Smooth muscle cell of the umbilical artery (primary cell): ENCODE measurements at places on chromosomes 6 and 20. TPM values are rescaled to one million over a fixed set of nuclear protein-coding genes. Genes with fewer than 3 reads are reported as not detected.

MCUR1 gene
- total RNA-seq = 8.0 and 9.6 TPM in 2 replicates

AGPAT4 gene
- total RNA-seq = 6.4 and 19.3 TPM in 2 replicates

CASS4 gene
- total RNA-seq = under 0.01 and 0.14 TPM in 2 replicates

HLA-DOB gene
- total RNA-seq = 0.18 TPM in 1 of 2 replicates, not detected in the other

SUMO4 gene
- 2.1 and 3.2 TPM in 2 replicates for total RNA-seq

CRISP2 gene
- not detected in 2 replicates for total RNA-seq

C6orf52 gene
- 0.30 TPM in 1 of 2 replicates, not detected in the other for total RNA-seq

ADAM33 gene
- 16.4 and 18.7 TPM in 2 replicates for total RNA-seq

TNXB gene
- total RNA-seq = 0.89 and 1.7 TPM in 2 replicates

ENPP5 gene
- under 0.01 TPM in 1 of 2 replicates, not detected in the other for total RNA-seq

NXT1 gene
- 20.1 and 20.2 TPM in 2 replicates for total RNA-seq

CTCFL gene
- not detected in 2 replicates for total RNA-seq

ACTL10 gene
- 2.7 and 3.0 TPM in 2 replicates for total RNA-seq

LST1 gene
- total RNA-seq = not detected in 2 replicates

DLK2 gene
- 0.30 and 1.6 TPM in 2 replicates for total RNA-seq

IPCEF1 gene
- not detected in 2 replicates for total RNA-seq

NRN1 gene
- 0.30 and 1.6 TPM in 2 replicates for total RNA-seq

NHLRC1 gene
- 2.1 and 2.4 TPM in 2 replicates for total RNA-seq

MRPL14 gene
- total RNA-seq = 28.6 and 48.4 TPM in 2 replicates

TCF21 gene
- 1.4 and 3.0 TPM in 2 replicates for total RNA-seq

PI3 gene
- total RNA-seq = not detected in 2 replicates

UBE2C gene
- 2.1 and 11.3 TPM in 2 replicates for total RNA-seq

SIRPA gene
- total RNA-seq = 12.9 and 16.9 TPM in 2 replicates

KHDC1L gene
- total RNA-seq = not detected in 2 replicates

STX11 gene
- 0.59 and 1.2 TPM in 2 replicates for total RNA-seq

BMP7 gene
- not detected in 2 replicates for total RNA-seq

GMPR gene
- total RNA-seq = 6.1 and 7.1 TPM in 2 replicates

MYLK2 gene
- total RNA-seq = 0.14 TPM in 1 of 2 replicates, not detected in the other

SAMD3 gene
- 24.1 and 36.4 TPM in 2 replicates for total RNA-seq

C6orf58 gene
- total RNA-seq = 0.14 TPM in 1 of 2 replicates, not detected in the other

CST9 gene
- total RNA-seq = not detected in 2 replicates

MAN1A1 gene
- 77.1 and 170 TPM in 2 replicates for total RNA-seq

MYLK4 gene
- total RNA-seq = 0.30 and 0.37 TPM in 2 replicates

PBOV1 gene
- not detected in 2 replicates for total RNA-seq

SMLR1 gene
- not detected in 2 replicates for total RNA-seq

ANGPT4 gene
- not detected in 2 replicates for total RNA-seq

HFE gene
- 16.3 and 24.6 TPM in 2 replicates for total RNA-seq

LPA gene
- total RNA-seq = not detected in 2 replicates

ASF1A gene
- total RNA-seq = 15.1 and 17.9 TPM in 2 replicates

CEP250 gene
- 34.7 and 50.5 TPM in 2 replicates for total RNA-seq

MAS1 gene
- under 0.01 TPM in 1 of 2 replicates, not detected in the other for total RNA-seq

CPXM1 gene
- 1.1 and 3.9 TPM in 2 replicates for total RNA-seq

OPRM1 gene
- not detected in 2 replicates for total RNA-seq

PACRG gene
- total RNA-seq = not detected in 2 replicates

ADTRP gene
- total RNA-seq = 0.59 and 4.9 TPM in 2 replicates

TGM3 gene
- total RNA-seq = not detected in 2 replicates

SLC52A3 gene
- total RNA-seq = not detected in 2 replicates

SALL4 gene
- 0.59 and 2.0 TPM in 2 replicates for total RNA-seq

DEFB132 gene
- not detected in 2 replicates for total RNA-seq

RNF39 gene
- not detected in 2 replicates for total RNA-seq
